ENCODE measurements at places on chromosomes 16 and 17.

- no peak for DNase-seq
Measured at GRCh38 chr16:27756206-27756970, 206.4 kb downstream of the KATNIP start.

DNA sequence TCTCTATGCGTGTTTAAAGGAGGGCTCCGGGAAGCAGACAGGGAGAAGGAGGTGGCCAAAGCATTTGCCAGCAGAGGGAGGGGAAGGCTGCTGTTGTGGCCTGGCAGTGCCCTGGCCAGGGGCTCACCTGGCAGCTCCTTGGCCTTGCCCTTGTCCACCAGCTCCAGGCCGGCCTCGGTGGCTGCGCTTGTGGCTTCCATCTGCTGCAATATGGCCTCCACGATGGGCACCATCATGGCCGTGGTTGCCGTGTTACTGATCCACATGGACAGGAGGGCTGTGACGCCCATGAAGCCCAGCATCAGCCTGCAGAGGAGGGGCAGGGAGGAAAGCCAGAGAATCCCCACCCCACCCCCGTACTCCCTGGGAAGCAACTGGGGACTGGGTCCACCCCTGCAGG is 9.4 kb downstream of the SLC13A5 start:
- no peak for DNase-seq

- no peak for DNase-seq
Measured at GRCh38 chr16:47581114-47581513, 120.0 kb downstream of the PHKB start.

- DNase-seq = no peak
Measured at GRCh38 chr17:21028192-21028591, 14.6 kb downstream of the USP22 start.

Data from stimulated activated CD8-positive, alpha-beta memory T cell treated with anti-CD3 and anti-CD28 coated beads, Interleukin-2, amount 100 ng/mL, for 1 hour (primary cell).